Activated CD4-positive, CD25-positive, alpha-beta regulatory T cell treated with anti-CD3 and anti-CD28 coated beads, Interleukin-2, amount 50 U/mL, for 24 hours (primary cell): ENCODE measurements at places on chromosomes 3 and 15.

DNA sequence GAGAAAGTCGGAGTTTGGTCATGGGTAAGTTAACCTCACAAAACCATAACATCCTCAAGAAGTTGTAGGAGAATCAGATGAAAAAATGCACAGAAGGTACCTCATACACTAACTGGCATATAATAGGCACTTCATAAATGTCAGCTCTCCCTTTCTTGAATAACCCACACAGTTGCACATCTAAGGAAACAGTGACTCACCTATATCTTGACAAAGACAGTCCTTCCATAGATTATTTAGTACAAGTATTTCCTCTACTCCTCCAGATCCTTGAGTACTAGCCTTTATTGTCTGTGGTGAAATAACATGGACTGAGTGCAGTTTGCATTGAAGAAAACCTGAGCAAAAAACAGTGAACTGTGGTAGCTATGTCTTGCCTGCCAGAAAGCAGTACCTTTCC lies 46.6 kb downstream of the MAGI1 start:
- no peak for ATAC-seq

GRCh38 chr3:47405820-47406761 lies 25.3 kb downstream of the PTPN23 start:
- ATAC-seq = no peak

DNA sequence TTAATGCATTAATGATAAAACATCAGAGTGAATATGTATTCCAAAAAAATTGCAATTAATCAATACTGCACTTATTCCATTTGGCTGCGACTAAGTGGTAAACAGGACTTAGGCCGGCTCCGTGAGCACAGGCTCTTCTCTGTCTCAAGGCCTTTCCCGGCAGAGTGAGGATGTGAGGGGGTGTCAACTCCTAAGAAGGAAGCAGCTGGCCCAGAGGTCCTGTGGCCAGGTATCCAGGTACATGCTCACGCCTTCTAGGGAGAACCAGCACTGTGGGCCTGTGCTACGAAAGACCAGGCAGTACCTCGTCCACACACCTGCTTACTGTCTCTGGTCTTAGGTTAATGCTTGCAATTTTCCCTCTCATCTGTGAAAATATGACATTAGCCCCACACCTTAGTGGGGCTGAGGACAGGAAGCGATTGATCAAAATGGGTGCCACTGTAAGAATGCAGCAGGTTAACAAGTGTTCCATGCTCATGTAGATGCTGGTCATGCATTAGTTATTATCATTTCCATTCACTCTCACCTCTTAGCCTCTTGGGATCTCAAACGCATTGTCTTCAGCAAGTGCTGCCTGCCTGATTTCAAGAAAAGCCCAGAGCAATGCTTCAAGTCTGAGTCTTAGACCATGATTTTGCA lies 175.3 kb downstream of the ABHD5 start:
- no peak for ATAC-seq

DNA sequence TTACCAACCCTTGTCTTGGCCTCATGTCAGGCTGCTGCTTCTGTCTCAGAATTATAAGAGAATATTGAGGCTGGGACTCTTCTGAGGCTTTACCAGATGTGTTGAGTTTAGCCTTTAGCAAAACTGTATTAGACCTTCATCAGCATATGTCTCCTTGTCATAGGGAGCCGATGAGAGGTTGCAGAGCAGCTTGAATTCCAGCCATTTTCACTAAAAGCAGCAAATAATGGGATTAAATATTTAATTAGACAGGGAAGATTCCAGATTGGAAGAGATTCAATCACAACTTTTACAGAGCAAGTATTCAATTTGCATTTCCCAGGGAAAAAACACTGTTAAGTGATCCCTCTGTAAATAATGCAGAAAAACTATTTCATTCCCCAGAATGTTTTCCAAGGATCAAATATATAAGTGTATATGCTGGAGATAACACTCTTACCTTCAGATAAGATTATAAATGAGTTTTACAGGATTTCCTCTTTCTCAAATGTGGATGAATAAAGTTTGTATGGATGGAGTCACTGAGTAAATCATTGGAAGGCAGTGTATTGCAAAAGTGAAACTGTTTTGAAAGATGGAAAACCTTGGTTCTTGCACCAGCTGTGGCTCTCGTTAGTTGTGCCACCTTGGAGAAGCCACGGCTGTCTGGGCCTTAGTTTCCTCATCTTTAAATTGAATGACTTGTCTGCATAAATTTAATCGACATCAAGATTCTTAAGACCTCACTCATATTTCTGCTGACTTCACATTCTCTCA lies 466.4 kb upstream of the SGO1 start:
- no peak for ATAC-seq

DNA sequence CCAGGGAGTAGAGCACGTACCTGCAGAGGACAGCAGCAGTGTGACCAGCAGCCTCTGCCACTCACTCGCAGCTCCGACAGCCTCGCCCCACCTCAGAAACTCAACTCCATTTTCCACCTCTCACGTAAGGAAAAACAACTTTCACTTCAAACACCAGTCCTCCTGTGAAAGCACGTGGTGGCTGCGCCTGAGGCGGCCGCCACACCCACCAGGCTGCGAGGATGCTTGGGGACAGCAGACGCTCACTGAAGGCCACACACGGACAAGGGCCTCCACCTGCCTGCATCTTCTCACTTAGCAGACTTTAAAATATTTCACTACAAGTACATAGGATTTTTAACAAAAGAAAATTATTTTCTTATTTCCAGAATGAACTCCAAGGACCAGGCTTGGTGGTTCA lies 67.9 kb downstream of the CYFIP1 start:
- no peak for ATAC-seq

DNA sequence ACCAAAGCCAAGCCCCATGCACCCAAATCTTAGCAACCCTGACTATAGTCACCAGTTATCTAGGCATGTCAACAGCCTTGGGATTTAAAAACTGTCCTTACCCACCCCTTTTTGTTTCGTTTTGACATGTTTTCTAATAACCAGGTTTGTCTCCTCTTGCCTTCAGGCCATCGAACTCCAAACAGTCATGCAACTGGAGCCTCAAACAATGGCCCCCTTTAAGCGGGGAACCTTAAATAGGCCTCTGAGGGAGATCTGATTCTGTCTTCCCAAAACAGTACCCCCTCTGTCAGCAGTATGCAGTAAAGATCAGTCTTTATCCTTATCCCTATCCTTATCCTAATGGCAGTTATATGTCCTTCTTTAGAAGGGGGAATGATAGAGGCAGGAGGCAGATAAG lies 105.7 kb downstream of the DPH6 start:
- no peak for ATAC-seq

DNA sequence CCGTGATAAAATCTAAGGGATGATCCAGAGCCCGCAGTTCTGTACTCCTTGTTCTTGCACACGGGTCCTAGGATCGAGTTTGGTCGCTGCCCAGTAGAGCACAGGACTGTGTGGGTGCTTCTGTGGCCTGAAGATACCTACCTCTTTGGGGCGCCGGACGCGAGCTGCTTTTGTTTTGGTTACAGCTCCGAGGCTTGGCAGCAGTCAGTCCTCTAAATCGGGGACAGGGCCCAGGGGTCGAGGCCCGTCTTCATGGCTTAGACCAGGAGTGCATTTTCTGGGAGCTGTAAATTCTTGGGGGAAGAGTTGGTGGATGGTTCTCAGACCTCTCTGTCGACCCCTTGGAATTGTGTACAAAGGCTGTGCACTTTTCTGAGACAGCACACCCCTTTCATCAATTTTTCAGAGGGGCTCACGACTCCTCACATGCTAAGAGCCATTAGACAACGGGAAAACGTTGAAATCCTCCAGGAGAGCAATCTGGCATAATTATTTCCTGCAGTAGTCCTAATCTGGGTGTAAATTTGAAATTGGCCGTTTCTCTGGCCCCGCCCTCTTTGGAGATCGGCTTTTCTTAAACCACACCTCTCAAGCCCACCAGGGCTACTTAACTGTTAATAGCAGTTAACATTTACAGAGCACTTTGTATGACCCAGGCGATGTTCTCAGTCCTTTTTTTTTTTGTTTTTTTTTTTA lies 928 bp downstream of the CEP97 start:
- peak; percentile 3 for ATAC-seq

- ATAC-seq = no peak
Observed at GRCh38 chr3:194386066-194386465, 13.0 kb downstream of the GP5 start.

DNA sequence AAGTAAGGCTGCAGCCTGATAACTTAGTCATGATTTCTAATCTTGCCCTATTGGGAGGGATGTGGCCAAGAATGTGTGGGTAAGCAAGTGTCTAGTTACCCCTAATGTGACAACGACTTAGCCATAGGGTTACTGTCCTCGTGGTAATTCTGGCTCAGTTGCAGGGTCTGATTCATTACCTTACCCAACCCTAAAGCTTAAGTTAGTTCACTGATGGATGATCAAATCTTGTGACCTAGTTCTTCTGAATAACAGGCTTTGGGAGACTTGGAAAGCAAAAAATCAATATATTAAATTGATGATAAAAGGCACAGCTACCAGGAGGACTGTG lies 1.6 kb upstream of the INTS14 start:
- ATAC-seq = no peak

DNA sequence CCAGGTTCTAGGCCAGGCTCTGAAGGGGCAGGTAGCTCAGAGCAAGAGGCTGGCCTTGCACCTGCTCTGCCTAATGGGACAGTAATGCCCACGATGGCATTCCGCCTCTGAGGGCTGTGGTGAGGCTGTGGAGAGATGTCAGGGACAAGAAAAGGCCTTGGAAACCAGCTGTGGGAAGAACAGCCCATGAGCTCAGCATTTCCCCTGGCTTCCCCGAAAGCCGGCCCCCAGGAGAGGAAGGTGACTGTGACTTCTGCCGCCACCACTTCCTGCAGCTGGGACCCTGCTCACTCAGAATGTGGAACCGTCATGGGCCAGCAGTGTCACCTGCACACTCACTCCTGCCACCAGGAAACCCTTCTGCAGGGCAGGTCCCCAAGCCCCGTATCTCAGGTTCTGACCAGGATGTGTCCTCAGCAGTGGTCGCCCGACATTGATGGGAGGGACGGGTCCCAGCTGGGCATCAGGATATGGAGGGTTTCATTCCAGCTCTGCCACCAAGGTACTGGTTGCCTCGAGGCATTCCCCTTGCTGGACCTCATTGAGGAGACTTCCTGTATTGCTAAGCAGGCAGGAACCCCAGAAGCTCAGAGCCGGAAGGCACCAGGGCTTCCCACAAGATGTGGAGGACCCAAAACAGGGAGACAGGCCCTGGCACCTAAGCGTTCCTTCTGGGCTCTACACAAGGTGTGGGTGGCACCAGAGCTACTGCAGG lies 30.7 kb downstream of the SEMA7A start:
- peak; percentile 86 for ATAC-seq

- no peak for ATAC-seq
Observed at GRCh38 chr3:169575381-169575780, 88.1 kb downstream of the MECOM start.

- no peak for ATAC-seq
Observed at GRCh38 chr15:99708563-99708962, 24.7 kb downstream of the LYSMD4 start.

DNA sequence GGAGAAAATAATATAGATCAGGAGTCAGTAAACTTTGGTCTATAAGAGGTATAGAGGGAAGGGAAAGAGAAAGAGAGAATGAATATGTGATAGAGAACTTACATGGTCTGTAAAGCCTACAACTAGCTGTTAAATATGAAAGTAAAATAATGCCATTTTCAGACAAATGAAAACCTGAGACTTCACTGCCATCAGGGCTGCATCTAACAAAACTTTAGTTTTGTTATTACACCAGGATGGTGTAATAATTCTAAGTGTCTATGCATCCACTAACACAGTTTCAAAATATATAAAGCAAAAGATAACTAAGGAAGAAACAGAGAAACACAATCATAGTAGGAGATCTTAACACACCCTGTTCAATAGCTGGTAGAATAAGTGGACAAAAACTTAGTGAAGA lies 217.7 kb downstream of the KLF13 start:
- ATAC-seq = peak; percentile 33

GRCh38 chr3:11634974-11635612 lies 8.6 kb downstream of the VGLL4 start:
- ATAC-seq = no peak

- peak; percentile 66 for ATAC-seq
Observed at GRCh38 chr3:4983739-4984510, 4.7 kb downstream of the BHLHE40 start.

DNA sequence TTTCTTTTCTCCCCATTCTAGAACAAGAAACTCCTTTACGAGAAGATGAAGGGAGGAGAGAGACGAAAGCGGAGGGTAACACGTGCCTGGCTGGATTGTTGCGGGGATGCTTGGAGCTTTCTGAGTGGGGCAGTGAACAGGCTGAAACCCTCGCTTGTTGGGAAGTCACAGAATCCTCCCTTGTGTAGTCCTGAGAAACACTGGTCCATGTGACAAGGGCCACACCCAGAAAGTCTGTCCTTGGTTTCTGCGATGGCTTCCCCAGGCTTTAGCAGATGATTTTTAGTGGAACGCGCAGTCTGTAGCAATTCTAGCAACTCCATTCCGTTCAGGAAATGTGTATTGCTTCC lies 26.1 kb upstream of the GREM1 start:
- ATAC-seq = no peak

- ATAC-seq = no peak
Observed at GRCh38 chr3:110384601-110385000, 687.0 kb upstream of the NECTIN3 start.

DNA sequence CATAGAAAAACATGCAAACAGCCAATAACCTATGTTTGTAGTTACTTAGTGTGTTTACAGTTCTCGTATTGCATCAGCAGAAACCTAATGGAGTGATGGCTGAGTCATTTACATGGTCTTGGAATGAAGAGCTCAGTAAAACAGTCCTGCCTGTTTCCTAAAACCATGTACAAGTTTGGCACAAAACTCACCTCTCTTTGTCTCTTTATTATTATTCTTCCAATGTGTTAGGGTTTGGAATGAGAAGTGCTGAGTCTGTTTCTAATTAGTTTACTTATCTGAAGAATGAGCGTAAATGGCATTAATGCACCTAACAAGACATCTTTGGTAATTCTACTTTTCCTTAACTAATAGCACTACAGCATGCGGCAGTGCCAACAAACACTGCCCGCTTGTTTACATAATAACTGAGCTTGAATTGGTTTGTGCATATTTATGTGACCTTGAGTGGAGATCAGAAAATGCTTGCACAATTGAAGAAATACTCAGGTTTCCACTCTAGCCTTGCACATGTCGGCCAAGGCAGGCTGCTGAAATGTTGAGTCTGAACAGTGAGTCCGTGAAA lies 385.4 kb upstream of the SEMA6D start:
- ATAC-seq = no peak

- no peak for ATAC-seq
Observed at GRCh38 chr15:77985931-77986480, 91.5 kb downstream of the TBC1D2B start.

DNA sequence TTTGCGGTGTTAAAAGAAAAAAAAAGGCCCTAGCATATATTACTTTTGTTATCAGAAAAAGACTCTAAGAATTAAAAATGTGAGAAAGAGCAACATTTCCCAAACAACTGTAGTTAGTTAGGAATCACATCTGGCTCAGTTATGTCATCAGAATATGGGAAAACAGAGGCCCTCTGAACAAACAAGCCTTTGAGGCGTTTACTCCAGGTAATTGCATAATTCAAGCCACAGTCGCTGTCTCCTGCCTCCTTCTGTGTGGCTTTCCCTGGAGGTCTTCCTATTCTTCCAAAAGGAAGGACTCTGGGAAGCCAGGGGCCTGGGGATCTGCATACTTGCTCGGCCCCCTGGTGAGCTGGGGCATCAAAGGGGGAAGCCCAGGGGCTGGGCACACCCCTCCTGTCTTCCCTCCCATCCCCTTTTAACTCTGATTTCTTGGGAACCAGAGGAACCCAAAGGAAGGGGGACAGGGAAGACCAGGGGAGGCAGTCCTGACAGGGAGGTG lies 3.7 kb upstream of the FAM107A start:
- ATAC-seq = no peak
